Effector memory CD4-positive, alpha-beta T cell (primary cell): ENCODE measurements at places on chromosomes 5 and 9.

- no peak for DNase-seq
Observed at GRCh38 chr5:168215646-168216045, 75.8 kb upstream of the WWC1 start.

DNA sequence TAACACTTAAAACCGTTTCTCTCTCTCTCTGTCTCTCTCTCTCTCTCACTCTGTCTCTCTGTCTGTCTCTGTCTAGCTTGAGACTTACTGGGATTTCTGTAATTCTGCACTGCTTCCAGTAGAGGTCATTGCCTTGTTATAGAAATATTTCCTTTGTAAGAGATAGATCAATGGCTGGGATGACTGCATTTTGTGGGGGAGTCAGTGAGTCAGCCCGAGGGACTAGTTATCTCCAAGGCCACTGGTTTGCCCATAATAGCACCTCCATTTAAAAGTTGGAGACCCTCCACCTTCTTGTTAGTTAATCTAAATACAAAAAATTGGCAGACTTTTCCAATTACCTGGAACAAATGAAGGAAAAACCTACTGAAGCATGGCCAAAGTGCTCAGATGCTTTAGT is 547.2 kb downstream of the LRRC70 start:
- no peak for DNase-seq

GRCh38 chr9:89802781-89803355 is 198.1 kb downstream of the GADD45G start:
- DNase-seq, result no peak

DNA sequence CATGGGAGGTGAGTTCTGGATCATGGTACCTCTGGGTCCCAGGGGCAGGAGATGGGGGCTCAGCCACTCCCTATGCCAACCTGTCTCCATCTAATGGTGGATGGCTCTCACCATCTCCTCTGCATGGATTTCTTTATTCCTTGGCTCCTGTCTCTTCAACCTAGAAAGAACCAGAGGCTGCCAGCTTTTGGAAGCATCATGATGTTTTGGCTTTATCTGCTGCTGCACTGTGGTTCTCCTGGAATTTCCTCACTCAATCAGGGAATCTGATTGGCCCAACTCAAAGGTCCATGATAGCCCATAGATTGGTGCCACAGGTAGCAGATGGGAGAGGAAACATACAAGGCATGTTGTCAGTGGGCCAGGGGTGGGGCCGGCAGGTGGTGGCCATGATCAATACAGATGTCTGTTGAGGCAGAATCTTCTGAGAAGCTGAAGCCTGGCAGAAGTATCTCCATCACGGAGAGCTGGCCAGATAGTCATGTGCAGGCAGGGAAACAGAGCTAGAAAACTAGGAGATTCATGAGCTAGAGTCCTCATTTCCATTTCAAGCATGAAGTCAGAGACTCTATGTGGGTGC is 158.2 kb downstream of the MACROH2A1 start:
- DNase-seq, result no peak

- peak; percentile 76 for DNase-seq
Observed at GRCh38 chr5:96661855-96662724, at the start of gene CAST. TSS of gene CAST (plus strand) at chr5:96662376. CDS start at chr5:96662423, 47 bp downstream.

DNA sequence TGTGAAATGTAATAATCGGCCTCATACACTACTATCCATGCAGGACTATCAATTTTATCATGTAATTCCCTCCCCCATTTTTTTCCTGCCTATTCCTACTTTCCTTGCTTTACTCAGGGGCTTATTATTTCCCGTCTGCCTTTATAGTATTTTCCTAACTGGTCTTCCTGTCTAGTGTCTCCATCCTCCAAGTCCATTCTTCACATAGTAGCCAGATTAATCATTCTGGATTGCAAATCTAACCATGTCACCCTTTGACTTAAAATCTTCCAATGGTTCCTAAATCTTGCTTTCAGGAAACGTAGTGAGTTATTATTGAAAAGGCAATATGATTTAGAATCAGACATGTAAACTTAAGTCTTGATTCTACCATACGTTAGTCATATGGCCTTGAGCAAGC is 307.4 kb upstream of the HAPLN1 start:
- DNase-seq, result no peak

GRCh38 chr9:134661299-134661698 is 19.7 kb downstream of the COL5A1 start:
- no peak for DNase-seq

GRCh38 chr9:113999256-114000062 is 78.6 kb downstream of the AMBP start:
- DNase-seq, result no peak

GRCh38 chr5:101123363-101123762 is 220.3 kb upstream of the ST8SIA4 start:
- no peak for DNase-seq

- DNase-seq, result no peak
Observed at GRCh38 chr5:135559354-135559753, 19.4 kb downstream of the CXCL14 start.

DNA sequence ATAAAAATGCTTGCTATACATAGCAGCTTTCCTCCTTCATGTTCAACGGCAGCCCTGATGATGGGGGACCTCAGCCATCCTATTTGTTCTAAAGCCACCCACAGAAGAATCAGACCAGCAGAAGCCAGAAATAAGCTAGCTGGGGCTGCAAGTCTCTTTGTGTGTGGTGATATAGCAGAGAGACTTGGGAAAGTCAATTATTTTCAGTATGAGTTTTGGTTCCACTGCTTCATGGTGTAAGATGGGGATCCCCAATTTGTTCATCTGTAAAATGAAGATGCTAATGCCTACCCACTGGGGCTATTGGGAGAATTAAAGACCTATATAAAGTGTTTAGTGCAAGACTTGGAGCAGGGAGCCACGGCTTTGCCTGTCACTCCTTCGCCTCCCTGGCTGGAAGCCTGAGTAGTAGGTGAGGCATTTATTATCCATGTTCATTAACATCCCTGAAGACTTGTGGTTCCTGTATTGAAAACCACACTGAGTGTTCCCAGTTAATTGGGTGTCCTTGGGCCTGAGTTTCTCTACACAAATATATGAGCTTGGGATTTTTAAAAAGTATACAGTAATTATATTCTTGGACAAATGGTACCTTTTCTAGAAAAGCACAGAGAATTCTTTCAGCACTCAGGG is 210.1 kb upstream of the SLC24A2 start:
- no peak for DNase-seq

- DNase-seq, result no peak
Observed at GRCh38 chr9:126875756-126876510, 15.5 kb downstream of the ZBTB34 start.

DNA sequence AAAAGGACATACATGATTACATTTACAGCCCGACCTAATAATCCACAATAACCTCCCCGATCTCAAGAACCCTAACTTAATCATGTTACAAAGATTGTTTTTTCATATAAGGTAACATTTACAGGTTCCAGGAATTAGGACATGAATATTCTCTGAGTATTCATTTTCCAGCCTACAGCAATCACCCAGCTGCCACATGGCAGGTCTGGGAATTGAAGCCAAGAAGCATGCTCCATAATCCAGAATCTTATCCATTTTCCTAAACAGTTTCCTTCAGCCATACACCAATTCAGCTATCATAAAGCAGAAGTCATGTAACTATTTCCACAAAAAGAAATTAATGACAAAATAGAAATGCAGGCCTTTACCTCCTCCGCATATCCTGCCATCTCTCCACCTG is 163.4 kb downstream of the CAAP1 start:
- DNase-seq, result no peak

DNA sequence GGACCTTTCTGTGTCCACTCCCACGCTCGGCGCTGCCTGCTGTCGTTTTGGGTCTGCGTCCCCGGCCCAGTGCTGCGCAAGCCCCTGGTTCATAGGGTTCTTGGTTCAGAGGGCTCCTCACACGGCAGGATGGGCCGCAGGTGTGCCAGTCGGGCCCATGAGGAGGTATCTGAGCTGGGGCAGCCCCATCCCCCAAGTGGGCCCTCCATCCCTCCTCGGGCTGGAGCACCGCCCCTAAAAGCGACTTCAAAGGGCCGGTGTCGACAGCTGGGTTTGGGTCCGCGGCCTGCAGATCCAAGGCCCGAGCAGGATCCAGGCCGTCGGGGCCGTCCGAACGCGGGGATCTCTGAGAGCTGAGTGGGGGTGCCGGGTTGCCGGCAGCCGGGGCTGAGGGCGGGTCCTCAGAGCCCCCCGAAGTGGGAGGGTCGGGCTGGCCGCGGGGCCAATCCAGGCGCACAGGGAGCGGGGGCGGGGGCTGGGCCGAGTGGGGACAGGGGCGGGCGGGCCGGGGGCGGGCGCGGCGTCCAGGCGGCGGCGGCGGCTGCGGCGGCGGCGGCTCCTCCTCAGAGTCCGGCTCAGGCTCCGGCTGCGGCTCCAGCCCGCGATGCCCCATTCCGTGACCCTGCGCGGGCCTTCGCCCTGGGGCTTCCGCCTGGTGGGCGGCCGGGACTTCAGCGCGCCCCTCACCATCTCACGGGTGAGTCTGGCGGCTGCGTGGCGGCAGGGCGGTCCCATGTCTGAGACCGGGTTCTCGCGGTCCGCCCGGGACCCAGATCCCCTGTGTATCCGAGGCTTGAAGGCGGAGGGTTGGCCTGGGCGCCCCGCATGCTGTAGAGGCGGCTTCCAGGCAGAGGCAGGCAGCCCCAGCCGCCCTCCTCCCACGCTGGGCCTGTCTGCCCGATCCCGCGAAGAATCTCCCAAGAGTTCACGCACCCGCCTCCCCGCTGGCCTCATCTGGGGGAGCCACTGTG is at the start of gene PDLIM4:
Gene PDLIM4 (plus strand): TSS at position 566 of the 971 bp plus-strand sequence. CDS start 39 bp downstream, at position 605.
- no peak for DNase-seq

DNA sequence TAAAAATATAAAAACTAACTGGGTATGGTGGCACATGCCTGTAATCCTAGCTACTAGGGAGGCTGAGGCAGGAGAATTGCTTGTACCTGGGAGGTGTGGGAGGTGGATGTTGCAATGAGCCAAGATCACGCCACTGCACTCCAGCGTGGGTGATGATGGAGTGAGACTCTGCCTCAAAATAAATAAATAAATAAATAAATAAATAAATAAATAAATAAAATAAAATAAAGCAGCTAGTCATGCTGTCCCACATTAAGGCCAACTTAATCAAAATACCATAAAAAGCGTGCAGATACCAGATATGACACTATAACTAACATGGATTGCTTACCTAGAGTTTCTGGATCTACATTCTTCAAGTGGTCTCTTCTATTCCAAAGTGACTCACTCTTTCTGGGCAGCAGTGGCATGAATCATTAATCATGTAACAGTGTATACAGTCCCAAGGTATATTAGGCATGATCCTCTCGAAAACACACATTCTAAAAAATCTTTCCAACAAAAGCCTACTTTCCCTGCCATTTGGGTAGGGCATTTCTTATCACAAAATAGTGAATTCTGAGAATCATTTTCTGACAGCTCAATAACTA is 187.1 kb downstream of the ELAVL2 start:
- no peak for DNase-seq

DNA sequence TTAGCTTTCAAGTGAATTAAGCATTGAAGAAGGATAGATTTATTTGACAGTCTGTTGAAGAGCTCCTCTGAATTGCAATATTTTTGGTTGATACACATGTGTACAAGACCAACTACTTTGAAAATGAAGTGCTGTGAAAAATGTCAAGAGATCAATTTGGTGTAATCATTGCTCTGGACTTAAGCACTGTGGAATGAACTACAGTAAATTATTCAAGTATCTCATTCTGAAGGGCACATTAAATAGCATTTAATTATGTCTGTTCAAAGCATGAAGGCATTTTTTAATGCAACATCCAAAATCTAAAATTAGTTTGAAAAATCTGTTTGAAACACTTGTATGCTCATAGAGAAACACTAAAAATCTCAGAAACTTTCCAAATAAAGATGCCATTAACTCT is 107.5 kb downstream of the CDH18 start:
- no peak for DNase-seq

- no peak for DNase-seq
Observed at GRCh38 chr5:178279723-178280438, 47.3 kb upstream of the PHYKPL start.

DNA sequence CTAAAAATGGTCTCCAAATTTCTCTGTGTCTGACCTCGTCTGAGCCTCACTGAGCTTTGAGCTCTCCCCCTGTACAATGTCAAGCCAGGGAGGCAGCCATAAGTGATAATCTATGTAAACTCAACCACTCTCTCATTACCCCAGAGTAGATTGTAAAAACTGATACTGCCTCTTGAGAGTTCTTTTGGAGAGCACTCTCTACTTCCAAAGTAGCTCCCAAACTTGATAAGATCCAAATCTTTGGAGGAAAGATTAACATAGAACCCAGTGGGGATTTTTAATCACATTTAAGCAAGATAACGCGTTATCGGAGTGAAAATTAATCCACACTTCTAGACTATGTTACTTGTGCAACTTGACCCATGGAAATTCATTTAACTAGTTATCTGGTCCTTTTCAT is 54.9 kb downstream of the TMEM167A start:
- DNase-seq, result no peak

- peak; percentile 53 for DNase-seq
Observed at GRCh38 chr9:121369595-121370265, at the start of gene STOM. TSS of gene STOM (minus strand) at chr9:121370250. CDS start at chr9:121370187, 63 bp downstream.

GRCh38 chr9:120755044-120755443 is 38.2 kb downstream of the FBXW2 start:
- no peak for DNase-seq

- DNase-seq, result no peak
Observed at GRCh38 chr9:98215821-98216220, 23.4 kb upstream of the CORO2A start.

DNA sequence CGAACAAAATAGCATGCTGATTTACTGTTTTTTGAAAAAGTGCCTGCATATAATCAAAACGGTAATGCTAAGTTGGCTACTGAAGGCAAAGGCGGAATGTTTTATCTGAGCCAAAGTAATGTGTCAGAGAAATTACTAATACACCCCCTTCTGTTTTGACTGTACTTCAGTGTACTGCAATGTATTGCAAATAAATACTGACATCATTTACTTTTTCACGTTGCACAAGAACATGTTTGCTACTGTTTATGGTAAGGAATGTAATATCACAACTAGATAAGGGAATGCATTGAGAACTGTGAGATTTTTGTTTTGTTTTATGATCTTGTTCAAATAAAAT is 813 bp upstream of the AGTPBP1 start:
- no peak for DNase-seq

GRCh38 chr5:139014726-139015125 is 139.6 kb upstream of the LRRTM2 start:
- no peak for DNase-seq

- DNase-seq, result no peak
Observed at GRCh38 chr5:102537011-102537410, 38.2 kb upstream of the SLCO6A1 start.

DNA sequence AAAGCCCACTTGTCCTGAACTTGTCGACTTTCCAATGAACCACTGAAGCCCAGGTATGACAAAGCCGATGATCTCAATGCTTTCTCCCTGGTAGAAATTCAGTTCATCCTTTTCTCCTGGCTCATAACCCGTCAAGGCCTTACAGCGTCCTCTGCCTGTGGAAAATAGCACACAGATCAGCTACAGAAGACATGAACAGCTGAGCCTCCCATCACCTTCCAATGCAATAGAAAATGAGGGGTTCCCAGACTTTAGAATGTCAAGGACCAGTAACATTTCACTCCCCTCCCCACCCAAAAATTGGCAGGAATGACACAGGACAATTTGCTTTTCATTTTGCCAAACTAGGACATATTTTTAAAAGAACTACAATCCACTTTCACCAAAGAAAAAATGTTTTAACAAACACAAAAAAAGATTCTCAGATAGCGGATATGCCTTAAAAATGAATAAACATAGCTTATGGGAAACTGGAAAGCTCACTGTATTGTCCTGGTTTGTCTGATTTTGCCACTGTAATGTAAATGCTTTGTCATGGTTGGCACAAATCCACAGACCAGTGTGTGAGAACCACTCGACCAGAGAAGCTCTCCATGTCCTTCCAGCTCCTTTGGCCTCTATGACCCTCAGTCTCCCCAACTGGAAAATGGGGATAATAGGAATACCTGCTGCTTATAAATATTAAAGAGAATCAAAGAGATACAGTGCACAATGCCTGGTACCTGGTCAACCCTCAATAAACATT is 24.4 kb downstream of the SH3TC2 start:
- DNase-seq, result no peak
